ENCODE measurements at places on chromosomes 16 and 17.

GRCh38 chr17:45924332-45924820, 30.0 kb downstream of the MAPT start:
- no peak for DNase-seq

- DNase-seq: no peak
Measured at GRCh38 chr16:89534252-89534756, 26.1 kb downstream of the SPG7 start.

DNA sequence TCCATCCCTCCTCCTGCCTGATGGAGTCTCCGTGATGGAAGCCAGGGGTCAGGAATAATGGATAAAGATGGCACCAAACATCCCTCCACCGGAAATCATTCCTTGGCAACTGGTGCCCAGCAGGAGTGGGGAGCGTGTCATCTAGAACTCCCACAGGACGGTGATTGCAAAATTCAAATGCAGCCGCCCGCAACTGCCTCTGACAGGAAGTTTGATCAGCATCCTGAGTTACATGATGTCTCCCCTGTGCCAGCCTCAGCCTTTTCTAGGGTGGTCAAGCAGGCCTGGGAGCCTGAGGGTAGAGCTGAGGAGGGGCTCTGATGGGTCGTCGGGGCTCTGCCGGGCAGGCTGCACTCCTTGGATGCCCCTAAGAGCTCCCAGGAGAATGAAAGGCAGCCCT, 52.8 kb downstream of the GSG1L start:
- DNase-seq: no peak

DNA sequence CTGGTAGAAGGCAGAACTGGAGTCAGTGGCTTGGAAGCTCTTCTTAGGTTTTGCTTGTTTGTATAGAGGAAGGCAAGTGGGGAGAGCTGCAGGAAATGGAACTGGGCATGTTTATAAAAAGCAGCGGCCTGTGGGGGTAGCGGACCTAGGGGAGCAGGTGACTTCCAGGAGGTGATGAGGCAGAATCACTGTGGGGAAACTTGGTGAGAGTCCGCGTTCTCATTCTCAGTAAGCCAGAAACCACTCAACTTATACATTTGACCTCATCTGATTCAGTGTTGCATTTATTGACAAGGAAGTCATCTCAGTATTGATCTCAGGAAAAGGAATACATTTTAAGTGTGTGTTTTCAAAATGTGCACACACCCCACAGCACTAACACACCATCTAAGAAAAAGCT, 299.8 kb downstream of the CNTNAP4 start:
- DNase-seq: no peak

DNA sequence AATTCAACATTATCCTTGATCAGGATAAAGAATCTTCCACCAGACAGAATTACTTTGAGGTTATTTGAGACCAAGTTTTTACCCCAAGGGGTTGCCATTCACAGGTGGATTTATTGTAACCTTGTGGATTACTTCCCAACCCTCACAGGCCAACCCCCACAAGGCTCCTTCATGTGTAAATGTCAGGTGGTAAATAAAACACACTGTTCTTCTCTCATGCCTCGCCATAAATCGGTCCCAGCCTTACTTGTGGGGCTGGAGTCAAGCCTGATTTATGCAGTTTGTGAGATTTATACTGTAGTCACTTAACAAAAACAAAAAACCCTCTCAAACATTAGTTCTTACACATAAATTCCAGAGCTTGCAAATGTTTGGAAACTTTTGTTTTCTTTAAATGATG, 98.6 kb upstream of the IRX3 start:
- no peak for DNase-seq

- peak; percentile 43 for DNase-seq
Measured at GRCh38 chr17:42266918-42267766, 9.0 kb downstream of the STAT5B start.

GRCh38 chr16:22348291-22348690, 26.1 kb downstream of the CDR2 start:
- no peak for DNase-seq

DNA sequence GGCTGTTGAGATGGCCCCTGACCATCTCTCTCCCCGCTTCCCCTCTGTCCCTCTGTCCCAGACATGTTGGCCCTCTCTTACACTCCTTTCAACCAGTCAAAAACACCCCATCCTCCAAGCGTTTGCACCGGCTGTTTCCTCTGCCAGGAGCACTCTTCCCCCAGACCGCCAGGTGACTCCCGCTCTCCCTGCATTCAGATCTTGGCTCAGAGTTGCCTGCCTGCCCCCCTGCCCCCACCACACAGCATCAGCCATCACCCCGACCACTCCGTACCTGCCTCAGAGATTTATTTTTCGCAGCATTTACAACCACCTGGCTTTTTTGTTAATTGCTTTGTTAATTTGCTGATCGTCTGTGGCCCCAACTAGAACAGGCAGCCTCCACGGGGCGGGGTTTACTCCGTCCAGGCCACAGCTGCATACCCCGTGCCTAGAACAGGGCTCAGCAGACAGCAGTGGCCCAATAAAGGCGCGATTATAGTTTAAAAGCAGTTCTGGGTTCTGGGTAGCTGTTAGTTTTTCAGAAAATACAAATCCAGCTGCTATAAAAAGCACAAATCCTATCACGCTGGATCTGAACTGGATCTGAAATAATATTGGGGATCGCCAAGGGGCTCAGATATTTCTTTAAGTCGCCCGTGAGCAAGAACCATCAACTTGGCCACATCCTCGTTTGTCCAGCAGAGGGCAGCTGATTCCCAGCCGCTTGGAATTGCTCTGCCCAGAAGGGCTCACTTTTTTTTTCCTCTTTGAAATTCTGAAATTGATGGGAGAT, 173.6 kb downstream of the IRF8 start:
- no peak for DNase-seq

DNA sequence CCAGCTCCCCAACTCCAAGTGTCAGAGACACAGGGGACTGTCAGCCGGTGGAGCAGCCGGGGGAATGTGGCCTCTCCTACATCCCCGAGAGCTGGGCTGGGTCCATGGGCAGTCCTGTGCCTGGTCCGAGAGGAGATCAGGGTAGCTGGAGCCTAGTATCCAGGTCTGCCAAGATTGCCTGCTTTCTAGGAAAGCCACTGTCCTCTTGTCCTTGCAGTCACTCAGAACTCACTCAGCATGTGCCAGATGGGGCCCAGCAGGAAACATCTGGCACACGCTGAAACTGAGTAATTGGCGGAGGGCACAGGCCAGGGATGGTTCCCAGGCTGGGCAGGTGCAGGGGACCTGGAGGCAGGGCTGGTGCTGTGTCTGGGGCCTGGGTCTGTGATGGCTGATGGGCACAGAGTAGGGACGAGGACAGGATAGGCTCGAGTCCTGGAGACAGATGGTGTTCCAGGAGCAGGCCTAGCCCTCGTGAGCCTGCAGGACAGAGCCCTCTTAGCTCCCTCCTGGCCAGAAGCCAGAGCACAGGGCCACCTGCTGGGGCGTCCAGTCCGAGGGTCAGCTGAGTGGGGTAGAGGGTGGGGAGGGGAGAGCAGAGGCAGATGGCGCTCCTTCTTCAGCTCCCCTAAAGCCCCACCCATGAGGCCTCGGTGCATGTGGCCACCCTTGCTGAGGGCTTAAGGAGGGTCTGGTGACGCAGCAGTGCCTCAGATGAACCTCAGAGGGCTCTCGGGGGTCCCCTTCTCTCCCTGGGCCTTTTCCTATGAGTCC, 31.1 kb downstream of the ADCY7 start:
- no peak for DNase-seq

- no peak for DNase-seq
Measured at GRCh38 chr16:69413045-69413664, 11.3 kb upstream of the CYB5B start.

DNA sequence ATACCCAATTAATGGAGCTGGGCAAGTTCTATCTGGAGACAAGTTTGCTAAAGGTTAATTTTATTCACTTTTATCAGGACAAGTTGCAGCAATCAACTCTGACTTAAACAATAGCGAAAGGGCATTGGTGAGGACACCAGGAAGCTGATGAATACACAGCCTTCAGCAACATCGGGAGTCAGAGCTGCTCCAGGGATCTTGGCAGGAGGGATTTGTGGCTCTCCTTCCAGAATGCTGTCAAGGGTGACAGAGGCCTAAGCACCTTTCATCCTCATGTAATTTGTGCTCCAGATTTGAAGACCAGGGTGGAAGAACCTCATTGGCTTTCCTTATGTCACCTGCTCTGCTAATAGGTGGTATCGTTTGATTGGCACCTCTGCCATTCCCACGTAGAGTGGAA, 485.6 kb downstream of the NPIPA7 start:
- DNase-seq: no peak

GRCh38 chr16:31377210-31377903, 15.8 kb upstream of the ITGAD start:
- DNase-seq: no peak

DNA sequence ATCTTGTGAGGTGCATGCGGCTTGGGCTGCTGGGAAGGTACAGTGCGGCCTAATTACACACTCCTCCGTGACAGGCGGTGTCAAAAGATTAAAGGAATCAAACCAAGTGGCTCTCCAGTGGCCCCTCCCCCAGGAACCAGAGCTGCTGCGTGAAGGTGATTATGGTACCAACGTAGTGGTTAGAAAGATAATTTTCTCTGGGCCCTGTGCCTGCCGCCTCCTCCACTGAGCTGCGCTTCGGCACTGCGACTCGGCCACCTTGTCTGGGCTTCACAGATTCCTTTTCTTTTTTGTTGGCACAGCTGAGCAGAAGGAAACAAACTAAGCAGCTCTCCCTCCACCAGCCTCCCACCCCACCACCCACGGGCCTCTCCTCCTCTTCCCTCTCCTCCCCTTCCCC, 113.2 kb upstream of the SDK2 start:
- DNase-seq: no peak

DNA sequence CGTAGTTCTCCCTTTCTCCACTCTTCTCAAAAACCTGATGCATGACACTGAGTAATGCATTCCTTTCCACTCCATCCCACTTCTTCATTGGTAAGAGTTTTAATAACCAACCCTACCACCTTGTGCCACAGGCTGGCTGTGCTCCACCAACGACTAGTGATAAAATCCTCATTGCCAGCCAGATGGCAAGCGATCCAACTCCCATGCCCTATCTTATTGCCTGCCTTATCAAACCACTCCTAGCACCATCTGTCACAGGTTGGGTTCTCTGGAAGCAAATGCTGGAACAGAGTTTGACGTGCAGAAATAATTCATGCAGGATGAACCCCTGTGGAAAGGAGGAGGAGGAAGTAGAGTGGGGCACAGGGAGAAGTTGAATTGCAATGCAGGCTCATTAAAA, 99.5 kb downstream of the CHD9NB start:
- no peak for DNase-seq

DNA sequence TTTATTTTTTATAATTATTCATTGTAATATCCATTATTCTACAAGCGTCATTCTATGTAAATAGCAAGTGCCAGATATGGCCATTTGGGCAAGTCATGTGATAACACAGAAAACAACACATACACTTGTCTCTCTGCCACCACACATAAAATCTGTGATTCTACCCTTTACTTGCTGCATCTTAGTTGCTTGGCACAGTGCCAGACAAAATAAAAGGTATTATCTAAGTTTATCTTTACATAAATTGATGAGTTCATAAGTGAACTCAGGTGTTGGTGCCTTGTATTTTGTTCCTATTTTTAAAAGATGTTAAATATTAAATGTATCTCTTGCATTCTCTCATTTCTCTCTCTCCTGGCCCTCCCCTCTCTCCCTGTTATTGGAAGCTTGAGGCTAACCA, 1458.7 kb downstream of the CDH11 start:
- no peak for DNase-seq

DNA sequence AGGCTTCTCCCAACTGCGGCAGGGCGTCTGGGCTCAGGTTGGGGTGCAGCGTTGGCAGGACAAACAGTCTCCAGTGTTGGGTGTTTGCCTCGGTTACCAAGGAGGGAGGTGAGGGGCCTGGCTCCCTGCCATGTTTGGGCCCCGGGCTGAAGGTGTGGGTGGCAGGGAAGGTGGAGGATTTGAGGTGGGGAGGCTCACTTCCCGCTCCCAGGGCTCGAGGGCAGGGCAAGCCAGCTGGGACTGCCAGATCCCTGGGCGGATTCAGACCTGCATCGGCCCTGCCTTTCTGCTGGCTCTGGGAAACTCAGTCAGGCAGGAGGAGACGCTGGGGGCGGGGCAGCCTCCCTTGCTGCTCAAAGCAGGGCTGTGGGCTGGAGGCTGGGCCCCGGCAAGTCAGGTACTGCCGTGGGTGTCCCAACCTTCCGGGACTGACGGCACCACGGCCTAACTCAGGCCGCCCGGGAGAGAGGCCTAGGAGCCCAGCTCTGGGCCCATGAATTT, 31.3 kb upstream of the KRT17 start:
- no peak for DNase-seq

DNA sequence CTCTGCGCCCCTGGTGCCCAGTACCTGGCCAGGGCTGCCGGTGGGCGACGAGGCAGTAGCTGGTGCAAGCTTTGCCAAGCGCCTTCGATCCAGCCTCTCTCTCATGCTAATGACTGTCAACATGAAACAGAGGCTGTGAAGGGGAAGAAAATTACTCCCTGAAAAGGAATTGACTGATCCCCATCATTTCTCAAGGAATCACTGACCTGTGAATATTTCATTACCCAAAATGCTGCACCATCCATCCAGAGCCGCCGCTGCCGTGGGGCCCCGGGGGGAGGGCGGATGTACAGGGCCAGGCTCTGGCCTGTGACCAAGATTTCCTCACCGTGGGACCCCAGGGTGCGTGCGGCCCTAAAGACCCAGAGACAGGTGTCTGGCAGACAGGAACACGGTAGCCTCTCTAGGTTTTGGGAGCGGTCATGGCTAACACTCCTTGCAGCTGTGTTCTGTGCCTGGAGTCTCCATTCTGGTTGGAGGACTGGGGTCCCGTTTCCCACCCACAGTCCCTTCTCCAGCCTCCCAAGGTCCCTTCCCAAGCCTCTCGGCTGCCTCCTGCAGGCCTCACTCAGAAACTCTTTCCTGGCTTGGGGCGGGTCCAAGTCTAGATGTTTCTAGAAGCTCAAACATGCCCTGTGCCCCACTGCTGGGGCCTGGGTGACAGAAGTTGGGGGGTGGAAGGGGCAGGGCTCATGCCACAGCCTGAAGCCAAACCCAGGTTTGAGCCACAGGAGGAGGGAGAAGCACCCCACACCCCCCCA, 73.3 kb downstream of the ENGASE start:
- no peak for DNase-seq

DNA sequence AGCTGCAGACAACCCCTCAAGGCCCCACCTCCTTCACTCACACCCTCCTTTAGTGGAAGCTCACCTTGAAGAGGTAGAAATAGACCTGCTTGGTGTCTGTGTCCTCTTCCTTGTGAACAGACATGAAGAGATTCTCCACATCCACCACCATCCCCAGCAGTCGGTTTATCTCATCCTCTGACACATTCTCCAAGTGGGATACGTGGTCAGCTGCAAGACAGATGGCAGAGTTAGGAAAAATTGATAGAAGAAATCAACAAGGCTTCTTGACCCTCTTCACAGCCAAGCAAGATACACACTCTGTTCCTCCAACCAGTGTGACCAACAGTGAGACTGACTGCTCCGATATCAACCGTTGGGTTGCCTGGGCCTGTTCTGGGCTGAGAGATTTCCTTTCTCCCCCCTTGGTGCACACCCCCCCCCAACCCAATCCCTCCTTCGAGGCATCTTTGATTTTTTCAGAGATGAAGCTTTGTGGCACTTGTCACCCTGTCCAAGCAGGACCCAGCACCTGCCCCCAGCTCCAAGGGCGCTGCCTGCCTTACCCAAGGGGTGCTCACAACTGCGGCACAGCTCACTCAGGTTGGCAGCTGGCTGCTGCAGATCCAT, 902 bp downstream of the KAT2A start:
- no peak for DNase-seq
